Colonic mucosa (tissue), 4 donors: ENCODE measurements at places on chromosomes 2 and 18. TPM values are rescaled to one million over a fixed set of nuclear protein-coding genes. Genes with fewer than 3 reads are reported as not detected.

Gene PAIP2B
- total RNA-seq: 7.1 TPM

Gene CSRNP3
- 1.5 TPM for total RNA-seq

Gene GALNT3
- total RNA-seq: 86.2 TPM

Gene GKN1
- not detected for total RNA-seq

Gene DHRS9
- 102 TPM for total RNA-seq

Gene HOXD11
- 1.6 TPM for total RNA-seq

Gene DSG1
- total RNA-seq: not detected

Gene TDRD15
- total RNA-seq: not detected

DNA sequence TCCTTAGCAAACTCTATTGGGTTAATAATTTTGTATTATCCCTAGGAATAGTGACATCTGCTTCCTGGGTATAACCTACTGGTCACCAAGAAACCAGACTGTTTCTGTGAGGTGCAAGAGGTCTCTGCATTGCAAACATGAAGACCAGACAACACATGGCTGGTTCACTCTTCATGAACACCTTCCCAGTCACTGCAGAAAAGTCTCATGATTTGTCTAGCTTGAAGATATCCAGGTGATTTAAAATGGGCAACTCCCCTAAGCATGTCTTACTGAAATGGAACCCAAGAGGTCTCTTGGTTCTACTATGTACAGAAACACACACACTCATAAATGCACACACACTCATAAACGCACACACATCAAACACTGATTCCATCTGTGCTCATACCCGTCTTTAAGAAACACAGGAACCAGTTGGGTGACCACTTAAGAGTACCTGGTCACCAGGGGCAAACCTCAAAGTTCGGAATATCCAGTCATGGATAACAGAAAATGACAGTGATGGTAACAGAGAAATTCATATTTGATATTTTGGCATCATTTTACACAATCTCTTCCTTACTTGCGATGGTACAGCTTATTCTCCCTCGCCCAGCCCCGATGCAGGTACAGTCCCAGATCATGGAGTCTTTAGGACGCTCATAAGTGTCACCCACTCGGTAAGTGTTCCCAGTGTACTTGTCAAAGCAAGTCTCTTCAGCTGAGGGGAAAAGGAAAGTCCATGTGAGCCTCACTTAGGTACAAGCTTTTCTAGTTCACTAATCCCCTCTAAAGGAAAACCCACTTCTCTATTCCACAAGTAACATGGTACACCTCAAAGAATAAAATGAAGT is 2.9 kb downstream of the FN1 start:
- H3K27ac ChIP-seq: peak overlapping the region; percentile 6
- H3K4me1 ChIP-seq: no peaks in the 10 kb centered on the region
- no peaks in the 10 kb centered on the region for H3K36me3 ChIP-seq
- no peaks in the 10 kb centered on the region for H3K27me3 ChIP-seq

DNA sequence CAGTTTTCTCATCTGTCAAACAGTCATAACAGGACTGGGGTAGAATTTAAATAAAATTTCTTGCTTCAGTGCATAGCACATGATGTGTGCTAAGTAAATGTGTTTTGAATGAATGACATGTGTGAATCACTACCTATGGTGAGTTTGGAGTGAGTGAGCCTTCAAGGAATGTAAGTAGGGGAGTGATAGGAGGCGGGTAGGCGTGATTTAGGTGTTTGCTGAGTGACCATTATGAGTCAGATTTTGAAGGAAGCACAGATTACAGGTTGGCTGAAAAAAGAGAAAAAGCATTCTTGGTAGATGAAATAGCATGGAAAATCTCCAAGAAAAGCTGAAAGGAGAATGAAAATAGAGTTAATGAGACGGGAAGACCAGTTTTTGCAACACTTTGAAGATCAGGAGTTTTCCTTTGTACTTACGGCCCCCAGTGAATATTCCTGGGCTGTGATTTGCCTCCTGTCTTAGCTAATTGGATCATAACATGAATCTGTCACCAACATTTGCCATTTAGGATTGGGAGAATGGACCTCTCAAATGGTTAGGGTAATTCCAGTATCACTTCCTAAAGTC is 136.9 kb upstream of the GATA6 start:
- H3K36me3 ChIP-seq: no peaks in the 10 kb centered on the region
- H3K27ac ChIP-seq: peak overlapping the region; percentile 20
- H3K4me1 ChIP-seq: no peaks in the 10 kb centered on the region
- H3K27me3 ChIP-seq: no peaks in the 10 kb centered on the region

DNA sequence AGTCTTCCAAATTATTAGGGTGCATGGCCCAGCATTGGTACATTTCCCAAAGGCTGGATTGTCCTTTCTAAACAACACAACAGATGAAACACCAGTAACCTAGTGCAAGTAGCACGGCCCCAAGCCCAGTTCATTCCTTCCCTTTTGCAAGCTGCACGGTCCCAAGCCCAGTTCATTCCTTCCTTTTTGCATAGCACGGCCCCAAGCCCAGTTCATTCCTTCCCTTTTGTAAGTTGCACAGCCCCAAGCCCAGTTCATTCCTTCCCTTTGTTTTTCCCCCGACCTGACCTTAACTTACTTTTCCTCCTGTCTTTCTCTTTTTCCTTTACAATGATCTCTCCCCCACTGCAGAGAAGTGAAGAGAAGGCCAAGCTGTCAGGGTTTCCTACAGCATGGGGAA is 60.9 kb downstream of the C18orf63 start:
- H3K4me1 ChIP-seq: no peaks in the 10 kb centered on the region
- DNase-seq: peak; percentile 10
- no peaks in the 10 kb centered on the region for H3K27me3 ChIP-seq
- H3K27ac ChIP-seq: no peak overlapping the region
- H3K4me3 ChIP-seq: no peak overlapping the region
- no peaks in the 10 kb centered on the region for H3K36me3 ChIP-seq

GRCh38 chr2:235044501-235045271 is 92.9 kb downstream of the SH3BP4 start:
- H3K27me3 ChIP-seq: no peaks in the 10 kb centered on the region
- H3K36me3 ChIP-seq: no peaks in the 10 kb centered on the region
- no peaks in the 10 kb centered on the region for H3K4me1 ChIP-seq
- no peak overlapping the region for H3K27ac ChIP-seq
- no peak for DNase-seq

- no peak overlapping the region for H3K4me3 ChIP-seq
- H3K27me3 ChIP-seq: no peaks in the 10 kb centered on the region
- no peak for DNase-seq
- H3K27ac ChIP-seq: no peak overlapping the region
These were observed 14.0 kb downstream of the HOXD1 start for GRCh38 chr2:176202491-176202890.

DNA sequence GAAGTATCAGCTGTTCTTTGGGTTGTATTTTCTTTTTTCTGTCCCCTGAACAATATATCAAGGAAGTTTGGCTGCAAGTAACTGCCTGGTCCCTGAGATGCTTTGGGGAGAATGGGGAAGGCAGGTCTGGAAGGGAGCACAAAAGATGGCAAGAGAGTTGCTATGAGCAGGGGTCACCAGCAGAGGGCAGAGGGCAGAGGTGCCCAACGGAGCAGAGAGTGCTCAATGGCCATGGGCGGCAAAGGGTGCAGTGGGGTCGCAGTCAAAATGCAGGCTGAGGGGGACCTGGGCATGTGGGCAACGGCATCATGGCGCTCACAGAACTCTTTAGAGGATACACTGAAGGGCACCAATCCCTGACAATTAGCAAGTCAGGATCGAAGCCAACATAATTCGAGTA is 107.7 kb upstream of the ATP8B1 start:
- H3K4me3 ChIP-seq: no peak overlapping the region
- peak; percentile 36 for DNase-seq
- H3K4me1 ChIP-seq: peaks cover 4% of the 10 kb centered on the region
- H3K27ac ChIP-seq: no peak overlapping the region
- H3K27me3 ChIP-seq: no peaks in the 10 kb centered on the region

DNA sequence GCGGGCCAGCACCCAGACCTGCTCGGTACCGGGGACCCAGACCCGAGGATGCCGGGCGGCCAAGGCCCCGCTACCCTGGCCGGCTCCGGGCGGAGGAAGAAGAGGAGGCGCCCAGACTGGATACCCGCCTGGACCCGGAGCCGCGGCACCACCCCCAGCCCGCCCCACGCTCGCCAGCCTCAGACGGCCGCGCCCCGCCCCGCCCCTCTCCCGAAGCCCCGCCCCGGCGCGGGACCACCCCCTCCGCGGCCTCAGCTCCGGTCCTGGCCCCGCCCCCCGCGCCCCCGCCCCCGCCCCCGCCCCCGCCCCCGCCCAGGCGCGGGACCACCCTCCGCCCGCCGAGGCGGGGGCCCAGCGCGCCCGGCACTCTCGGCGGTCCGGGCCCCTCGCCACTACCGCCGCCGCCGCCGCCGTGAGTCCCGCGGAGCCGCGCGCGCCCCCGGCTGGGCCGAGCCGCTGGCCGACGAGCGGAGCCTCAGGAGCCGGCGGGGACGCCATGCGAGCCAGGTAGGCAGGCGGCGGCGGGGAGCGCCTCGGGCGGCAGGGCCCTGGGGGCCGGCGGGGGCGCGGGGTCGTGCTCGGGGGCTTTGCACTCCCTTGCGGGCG is at the start of gene SH3BP4:
Gene SH3BP4, plus strand, starts transcription at position 354 of the 606 bp plus-strand sequence. CDS start 82,986 bp downstream, outside the sequence.
- H3K36me3 ChIP-seq: no peaks in the 10 kb centered on the region
- peak within 1 kb of the TSS; percentile 65 for H3K27ac ChIP-seq
- DNase-seq: peak; percentile 89
- H3K4me3 ChIP-seq: peak within 1 kb of the TSS; percentile 65
- peaks cover 4% of the 10 kb centered on the region for H3K4me1 ChIP-seq

DNA sequence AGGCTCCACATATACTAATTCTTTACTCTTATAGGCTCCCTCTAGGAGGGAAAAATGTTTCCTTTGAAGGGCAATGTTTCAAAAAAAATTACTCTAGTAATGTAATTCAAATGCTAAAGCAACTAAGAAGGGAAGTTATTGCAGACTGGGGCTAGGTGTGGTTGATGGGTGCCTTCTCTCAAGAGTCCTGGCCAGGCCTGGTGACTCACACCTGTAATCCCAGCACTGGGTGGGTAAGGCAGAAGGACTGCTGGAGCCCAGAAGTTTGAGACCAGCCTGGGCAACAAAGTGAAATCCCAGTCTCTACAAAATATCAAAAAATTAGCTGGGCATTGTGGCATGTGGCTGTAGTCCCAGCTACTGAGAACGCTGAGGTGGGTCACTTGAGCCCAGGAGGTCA is 31.2 kb upstream of the CDKL4 start:
- no peaks in the 10 kb centered on the region for H3K36me3 ChIP-seq
- no peak for DNase-seq
- H3K4me1 ChIP-seq: no peaks in the 10 kb centered on the region
- no peaks in the 10 kb centered on the region for H3K27me3 ChIP-seq
- no peak overlapping the region for H3K27ac ChIP-seq

DNA sequence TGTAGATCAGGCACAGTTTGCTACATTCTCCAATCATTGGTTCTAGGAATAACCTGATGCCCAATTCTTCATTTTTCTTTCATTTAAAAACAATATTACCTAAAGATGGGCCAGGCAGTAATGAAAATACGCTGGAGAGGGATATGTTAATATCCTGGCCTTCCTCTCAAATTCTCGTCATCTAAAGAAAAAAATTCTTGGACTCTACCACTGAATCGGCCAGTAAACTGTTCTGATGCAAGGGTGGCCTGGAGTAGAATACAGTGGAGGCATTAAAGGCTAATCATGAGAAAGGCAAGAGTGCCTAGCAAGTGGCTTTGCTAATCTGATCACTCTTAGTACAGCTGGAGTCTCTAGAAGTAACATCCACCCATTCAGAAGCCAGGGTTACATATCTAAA is 157.7 kb downstream of the ANTXR1 start:
- no peaks in the 10 kb centered on the region for H3K4me1 ChIP-seq
- H3K27ac ChIP-seq: no peak overlapping the region
- H3K36me3 ChIP-seq: no peaks in the 10 kb centered on the region

GRCh38 chr2:20674974-20675679 is 8.2 kb downstream of the GDF7 start:
- H3K4me1 ChIP-seq: peaks cover 7% of the 10 kb centered on the region
- H3K36me3 ChIP-seq: no peaks in the 10 kb centered on the region
- H3K4me3 ChIP-seq: no peak overlapping the region
- peaks cover 38% of the 10 kb centered on the region for H3K27me3 ChIP-seq

- no peak overlapping the region for H3K4me3 ChIP-seq
- H3K36me3 ChIP-seq: no peaks in the 10 kb centered on the region
- H3K27ac ChIP-seq: no peak overlapping the region
- H3K27me3 ChIP-seq: no peaks in the 10 kb centered on the region
These were observed 263.8 kb downstream of the RBM43 start for GRCh38 chr2:150997702-150998440.

GRCh38 chr2:170148161-170148560 is 29.8 kb upstream of the MYO3B start:
- no peaks in the 10 kb centered on the region for H3K27me3 ChIP-seq
- no peaks in the 10 kb centered on the region for H3K36me3 ChIP-seq
- no peak overlapping the region for H3K4me3 ChIP-seq
- H3K27ac ChIP-seq: no peak overlapping the region
- no peak for DNase-seq

DNA sequence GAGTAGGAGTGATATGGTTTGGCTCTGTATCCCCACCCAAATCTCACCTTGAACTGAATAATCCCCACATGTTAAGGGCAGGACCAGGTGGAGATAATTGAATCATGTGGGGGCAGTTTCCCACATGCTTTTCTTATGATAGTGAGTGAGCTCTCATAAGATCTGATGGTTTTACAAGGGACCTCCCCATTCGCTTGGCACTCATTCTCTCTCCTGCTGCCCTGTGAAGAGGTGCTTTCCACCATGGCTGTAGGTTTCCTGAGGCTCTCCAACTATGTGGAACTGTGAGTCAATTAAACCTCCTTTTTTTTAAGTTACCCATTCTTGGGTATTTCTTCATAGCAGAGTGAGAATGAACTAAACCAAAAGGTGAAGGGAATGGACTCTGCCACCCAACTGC is 207.5 kb downstream of the LOXHD1 start:
- H3K27me3 ChIP-seq: no peaks in the 10 kb centered on the region
- H3K36me3 ChIP-seq: no peaks in the 10 kb centered on the region
- no peak for DNase-seq
- no peaks in the 10 kb centered on the region for H3K4me1 ChIP-seq

DNA sequence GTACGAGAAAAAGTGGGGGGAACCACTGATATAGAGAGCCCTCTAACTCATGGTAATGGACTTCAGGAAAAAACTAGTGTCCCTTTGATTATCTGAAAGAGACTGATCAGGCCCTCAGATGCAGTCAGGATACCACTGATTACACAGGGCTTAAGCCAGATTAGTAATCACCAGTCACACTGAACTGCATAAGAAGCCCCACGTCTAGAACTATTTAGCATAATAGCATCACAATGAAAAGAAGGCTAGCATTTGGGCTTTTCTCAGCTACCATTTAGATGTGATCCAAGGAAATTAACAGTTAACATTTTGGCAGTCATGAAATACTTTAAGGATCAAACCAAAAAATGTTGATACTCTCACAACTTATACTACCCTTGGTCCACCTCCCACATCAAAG is 813.1 kb upstream of the POU3F3 start:
- no peak overlapping the region for H3K4me3 ChIP-seq
- no peak for DNase-seq
- no peak overlapping the region for H3K27ac ChIP-seq
- H3K36me3 ChIP-seq: no peaks in the 10 kb centered on the region
